Left renal pelvis (tissue), 4 donors: ENCODE measurements at places on chromosomes 13 and 19. TPM values are rescaled to one million over a fixed set of nuclear protein-coding genes. Genes with fewer than 3 reads are reported as not detected.

GRCh38 chr13:31747291-31747690 is 8.0 kb downstream of the RXFP2 start:
- DNase-seq = no peak

Gene STOML3
- polyA plus RNA-seq = 0.13 TPM

Gene RASA3
- 10.0 TPM for polyA plus RNA-seq

- DNase-seq = no peak
Measured at GRCh38 chr19:46428239-46429135, at the start of gene PNMA8C. PNMA8C (minus strand) TSS chr19:46428936; CDS start chr19:46428359, 577 bp downstream.

DNA sequence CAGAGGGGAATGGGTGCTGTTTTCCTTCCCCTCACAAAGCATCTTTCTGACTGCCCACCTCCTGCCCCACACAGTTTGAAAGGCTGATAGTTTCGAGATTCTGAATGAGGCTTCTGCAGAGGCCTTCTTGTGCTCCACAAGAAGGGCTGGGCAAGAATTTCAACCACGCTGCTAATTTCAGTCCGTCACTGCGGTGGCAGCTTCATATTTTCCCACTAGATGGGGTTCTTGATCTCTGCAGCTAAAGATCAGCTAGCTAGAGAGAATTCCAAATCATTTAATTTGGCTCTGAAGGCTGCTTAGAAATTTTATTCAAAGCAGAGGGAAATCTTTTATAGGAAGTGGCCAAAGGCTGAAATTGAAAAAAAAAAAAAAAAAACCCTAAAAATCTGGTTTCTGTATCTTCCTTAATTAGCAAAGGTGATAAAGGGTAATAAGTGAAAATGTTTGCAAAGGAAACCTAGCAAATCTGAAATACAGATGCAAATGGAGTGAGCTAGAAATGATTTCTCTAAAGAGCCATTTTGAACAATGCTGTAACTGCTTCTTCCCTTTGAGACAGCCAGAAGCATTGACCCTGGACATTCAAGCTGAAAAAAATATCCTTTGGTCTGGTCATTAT is 38.0 kb upstream of the C13orf42 start:
- DNase-seq = peak; percentile 24

GRCh38 chr13:45385907-45386553 is 32.1 kb downstream of the SLC25A30 start:
- no peak for DNase-seq

DNA sequence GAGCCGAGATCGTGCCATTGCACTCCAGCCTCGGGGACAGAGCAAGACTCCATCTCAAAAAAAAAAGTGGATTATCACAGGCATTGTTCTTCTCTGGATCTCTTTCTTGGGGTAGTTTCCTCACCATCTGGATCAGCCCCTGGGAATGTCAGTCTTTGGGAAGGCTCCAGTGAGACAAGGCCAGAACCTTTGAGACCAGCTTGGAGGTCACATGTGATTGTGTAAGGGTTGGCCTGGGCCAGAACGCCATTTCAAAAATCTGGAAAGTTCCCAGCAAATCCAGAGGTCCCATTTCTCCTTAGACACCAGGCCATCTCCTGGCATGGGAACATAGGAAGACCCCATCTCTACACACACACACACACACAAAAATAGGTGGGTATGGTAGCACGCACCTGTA is 14.2 kb upstream of the ANGPTL8 start:
- no peak for DNase-seq

GRCh38 chr19:16594131-16594586 is 21.9 kb upstream of the SLC35E1 start:
- no peak for DNase-seq

Gene CGB2
- polyA plus RNA-seq = 0.35 TPM
